ENCODE measurements at places on chromosomes 11 and 22.

DNA sequence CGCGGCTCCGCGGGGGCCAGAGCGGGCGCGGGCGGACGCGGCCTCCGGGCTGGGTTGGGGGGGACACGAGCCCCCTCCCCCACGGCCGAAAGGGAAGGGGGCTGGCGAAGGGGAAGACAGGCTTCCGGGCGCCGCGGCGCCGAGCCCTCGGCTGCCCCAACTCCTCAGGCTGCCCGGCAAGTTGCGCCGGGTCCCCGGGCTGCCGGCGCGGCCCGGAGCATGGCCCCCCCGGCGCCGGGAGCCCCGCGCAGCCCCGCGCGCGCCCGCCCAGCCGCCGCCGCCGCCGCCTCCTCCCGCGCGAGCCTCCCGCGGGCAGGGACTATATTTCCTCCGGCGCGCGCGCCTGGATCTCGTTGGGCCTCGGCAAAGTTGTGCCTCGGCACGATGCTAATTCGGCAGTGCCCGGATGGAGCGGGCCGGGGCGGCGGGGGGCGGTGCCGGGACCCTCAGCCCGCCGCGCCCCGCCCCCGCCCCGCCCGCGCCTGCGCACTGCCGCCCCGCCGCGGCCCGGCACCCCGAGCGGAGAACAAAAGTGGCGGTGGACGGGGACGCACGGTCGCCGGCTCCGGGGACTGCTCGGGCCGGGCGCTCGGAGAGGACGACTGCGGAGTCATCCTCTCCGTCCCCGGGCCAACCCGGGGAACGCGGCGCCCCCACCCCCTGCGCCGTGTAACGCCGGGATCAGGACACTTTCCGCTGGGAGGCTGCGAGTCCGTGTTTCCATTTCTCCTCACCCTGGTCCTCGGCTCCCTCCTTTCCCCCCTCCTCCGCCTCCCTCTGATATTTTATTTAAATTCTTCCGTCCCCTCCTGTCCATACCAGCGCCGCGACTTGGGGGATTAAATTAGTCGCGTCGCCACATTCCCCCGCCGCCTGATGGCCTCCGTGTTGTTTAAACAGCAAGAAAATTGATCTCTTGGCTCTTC lies at the start of gene PHF21B:
Gene PHF21B (minus strand): TSS at position 400 of the 926 bp plus-strand sequence. CDS start 456 bp downstream, outside the sequence.
- DNase-seq, result no peak

DNA sequence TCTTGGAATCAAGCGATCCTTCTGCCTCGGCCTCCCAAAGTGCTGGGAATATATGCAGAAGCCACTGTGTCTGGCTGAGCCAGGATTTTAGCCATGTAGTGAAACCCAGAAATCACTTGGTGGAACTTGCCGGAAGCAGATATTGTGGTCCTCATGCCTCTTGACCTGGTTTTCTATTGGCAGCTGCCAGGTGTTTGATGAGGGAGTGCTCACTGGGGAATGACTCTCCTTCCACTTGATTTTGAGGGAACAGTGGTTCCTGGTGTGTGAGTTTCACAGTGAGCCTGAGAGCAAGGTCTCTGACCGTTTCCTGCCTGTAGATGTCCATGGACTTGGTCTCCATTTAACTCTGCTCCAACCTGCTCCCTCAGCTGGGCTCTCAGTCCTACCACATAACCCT lies 34.7 kb upstream of the ELF5 start:
- no peak for DNase-seq

DNA sequence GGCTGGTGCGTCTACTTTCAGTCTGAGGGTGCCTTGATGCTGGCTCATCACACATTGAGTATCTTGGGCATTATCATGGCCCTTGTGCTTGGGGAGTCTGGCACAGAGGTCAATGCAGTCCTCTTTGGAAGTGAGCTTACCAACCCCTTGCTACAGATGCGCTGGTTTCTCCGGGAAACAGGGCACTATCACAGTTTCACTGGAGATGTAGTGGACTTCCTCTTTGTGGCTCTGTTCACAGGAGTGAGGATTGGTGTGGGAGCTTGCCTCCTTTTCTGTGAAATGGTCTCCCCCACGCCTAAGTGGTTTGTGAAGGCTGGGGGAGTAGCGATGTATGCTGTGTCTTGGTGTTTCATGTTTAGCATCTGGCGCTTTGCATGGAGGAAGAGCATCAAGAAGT lies 4.9 kb downstream of the TLCD5 start:
- no peak for DNase-seq

GRCh38 chr11:3008746-3009336 lies 16.7 kb upstream of the NAP1L4 start:
- DNase-seq, result no peak

GRCh38 chr11:11931461-11932055 lies 76.9 kb downstream of the DKK3 start:
- no peak for DNase-seq

- no peak for DNase-seq
Measured at GRCh38 chr22:38049812-38050619, 7.2 kb upstream of the PICK1 start.

DNA sequence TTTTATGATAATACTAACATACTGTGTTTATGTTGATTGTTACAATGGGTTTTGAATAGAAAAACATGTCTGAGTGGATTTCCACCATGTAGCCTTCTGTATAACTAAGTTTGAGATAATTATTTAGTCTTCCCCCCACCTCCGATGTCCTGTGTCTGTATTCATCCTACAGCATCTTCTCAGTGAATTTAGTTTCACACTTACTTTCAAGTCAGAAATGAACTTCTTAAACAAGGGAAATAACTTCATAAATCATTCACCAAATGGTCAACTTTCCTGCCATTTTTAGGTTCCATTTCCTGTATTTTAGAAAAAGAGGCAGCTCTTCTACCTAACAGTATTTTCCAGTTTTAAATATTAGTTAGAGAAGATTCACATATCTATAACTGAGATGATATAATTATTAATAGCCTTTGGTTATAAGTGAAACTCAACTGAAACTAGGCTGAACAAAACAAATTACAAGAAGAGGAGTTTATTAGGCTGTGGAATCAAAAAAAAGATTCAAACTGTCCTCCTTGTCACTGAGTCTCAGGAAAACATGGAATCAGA lies 3.5 kb downstream of the OR51B5 start:
- DNase-seq, result no peak

- no peak for DNase-seq
Measured at GRCh38 chr11:96219981-96220623, 122.9 kb downstream of the MAML2 start.

DNA sequence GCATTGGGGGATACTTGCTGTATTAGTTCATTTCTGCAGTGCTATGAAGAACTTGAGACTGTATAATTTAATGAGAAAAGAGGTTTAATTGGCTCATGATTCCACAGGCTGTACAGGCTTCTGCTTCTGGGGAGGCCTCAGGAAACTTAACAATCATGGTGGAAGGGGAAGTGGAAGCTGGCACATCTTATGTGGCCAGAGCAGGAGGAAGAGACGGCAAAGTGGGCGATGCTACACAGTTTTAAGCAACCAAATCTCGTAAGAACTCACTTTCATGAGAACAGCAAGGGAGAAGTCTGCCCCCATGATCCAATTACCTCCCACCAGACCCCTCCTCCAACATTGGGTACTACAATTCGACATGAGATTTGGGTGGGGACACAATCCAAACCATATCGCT lies 55.1 kb downstream of the TMPRSS5 start:
- DNase-seq, result no peak

DNA sequence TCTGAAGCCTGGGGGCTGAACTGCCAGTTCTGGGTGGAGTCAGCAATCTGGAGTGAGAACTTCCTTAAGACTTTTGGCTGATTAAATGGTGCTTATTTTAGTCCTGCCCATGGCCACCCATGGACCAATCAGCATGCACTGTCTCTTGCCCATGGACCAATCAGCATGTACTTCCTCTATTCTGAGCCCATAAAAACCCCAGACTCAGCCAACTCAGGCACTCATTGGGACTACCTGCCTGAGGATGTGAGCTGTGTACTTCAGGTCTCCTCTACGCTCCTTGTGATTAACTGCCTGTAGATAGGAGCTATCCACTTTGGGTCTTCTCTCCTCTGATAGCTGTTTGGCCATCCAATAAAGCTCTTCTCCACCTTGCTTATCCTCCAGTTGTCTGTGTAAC lies 342.3 kb upstream of the CCDC179 start:
- DNase-seq, result no peak

DNA sequence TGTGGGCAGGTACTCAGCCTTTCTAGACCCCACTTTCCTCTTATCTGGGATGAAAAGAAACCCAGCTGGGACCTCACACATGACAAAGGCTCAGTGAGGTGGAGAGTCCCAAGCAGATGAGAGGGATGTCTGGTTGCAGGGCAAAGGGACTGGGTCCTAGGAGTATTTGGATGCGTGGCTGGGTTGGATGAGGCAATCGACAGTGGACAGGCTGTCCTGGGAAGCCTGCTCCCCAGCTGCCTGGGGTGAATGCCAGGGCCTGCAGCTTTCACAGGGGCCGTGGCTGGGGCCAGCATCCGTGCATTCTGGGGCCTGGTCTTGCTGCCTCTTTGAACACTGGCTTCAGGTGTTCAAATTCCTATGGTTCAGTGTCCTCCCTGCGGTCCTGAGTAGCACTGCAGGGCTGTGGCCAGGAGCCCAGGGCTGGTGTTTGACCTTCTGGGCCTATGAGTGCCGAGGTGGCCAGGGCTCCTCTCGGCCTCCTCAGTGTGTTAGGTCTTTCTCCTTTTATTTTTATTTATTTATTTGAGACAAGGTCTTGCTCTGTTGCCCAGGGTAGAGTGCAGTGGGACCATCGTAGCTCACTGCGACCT lies 65.3 kb downstream of the MCM5 start:
- no peak for DNase-seq

GRCh38 chr11:45936511-45937054 lies 14.1 kb downstream of the LARGE2 start:
- no peak for DNase-seq

DNA sequence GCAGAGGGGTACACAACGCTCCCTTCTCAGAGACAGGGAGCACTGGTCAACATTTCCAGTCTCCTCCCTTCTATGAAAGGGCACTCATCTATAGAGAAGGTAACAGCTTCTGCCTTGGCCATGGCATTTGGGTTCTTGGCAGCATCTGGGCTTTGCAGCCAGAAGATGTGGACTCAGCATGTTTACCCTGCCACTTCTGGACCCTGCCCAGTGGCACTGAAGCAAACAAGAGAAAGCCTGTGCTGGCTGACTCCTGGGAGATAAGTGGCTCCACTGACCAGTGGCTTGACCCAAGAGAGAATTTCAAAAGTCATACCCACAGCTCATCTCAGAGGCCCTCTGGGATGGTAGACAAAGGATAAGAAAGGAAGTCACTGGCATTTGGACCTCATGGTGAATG lies 8.0 kb downstream of the CSNK2A3 start:
- no peak for DNase-seq

GRCh38 chr11:63840356-63841060 lies 1.6 kb downstream of the MARK2 start:
- no peak for DNase-seq

All from activated T-cell treated with anti-CD3 and anti-CD28 coated beads for 1 hour (primary cell).